ENCODE measurements at places on chromosomes 7 and 10. TPM values are rescaled to one million over a fixed set of nuclear protein-coding genes. Genes with fewer than 3 reads are reported as not detected.

GRCh38 chr7:135920478-135920877, 56.7 kb downstream of the MTPN start:
- DNase-seq = no peak
- peaks cover 2% of the 10 kb centered on the region for H3K36me3 ChIP-seq
- H3K27me3 ChIP-seq = no peaks in the 10 kb centered on the region
- no peak overlapping the region for H3K4me3 ChIP-seq
- no peak overlapping the region for H3K27ac ChIP-seq

DNA sequence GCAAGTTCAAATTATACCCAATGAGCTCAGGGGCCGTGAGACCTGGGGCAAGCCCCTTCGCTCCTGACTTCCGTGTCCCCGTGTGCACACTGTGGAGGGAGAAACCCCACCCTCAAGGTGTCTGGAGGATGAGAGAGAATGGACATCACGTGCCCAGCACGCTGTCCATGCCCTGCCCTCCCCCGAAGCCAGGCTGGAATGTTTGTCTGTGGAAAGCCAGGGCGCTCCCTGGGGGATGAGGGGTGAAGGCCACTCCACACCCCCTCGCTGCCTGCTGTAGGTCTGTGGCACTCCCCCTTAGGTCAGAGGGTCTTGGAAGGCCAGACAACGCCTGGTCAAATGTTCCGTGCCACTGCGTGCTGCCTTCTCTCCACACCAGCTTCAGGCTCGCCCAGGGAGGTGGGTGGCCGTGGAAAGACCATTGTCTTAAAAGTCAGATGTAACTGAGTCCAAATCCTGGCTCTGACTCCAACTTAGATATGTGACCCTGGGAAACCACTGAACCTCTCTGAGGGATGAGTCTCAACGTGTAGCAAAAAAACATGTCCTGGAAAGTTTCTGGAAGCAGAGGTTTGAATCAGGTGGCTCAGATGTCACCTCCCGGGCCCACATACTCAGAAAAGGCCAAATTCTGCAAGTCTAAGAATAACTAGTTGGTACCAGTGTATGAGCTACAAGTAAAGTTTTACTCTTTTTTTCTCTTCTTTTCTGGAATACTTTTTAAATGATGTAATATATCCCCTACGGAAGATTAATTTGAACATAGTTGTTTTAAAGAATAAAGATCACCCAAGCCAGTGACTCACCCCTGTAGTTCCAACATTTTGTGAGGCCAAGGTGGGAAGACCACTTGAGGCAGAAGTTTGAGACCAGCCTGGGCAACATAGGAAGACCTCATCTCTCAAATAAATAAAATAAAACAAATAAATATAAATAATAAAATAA, 24.9 kb downstream of the RCC1L start:
- no peak overlapping the region for H3K4me3 ChIP-seq
- H3K4me1 ChIP-seq = no peaks in the 10 kb centered on the region
- no peaks in the 10 kb centered on the region for H3K27me3 ChIP-seq
- H3K36me3 ChIP-seq = peaks cover 4% of the 10 kb centered on the region
- no peak for DNase-seq

DNAJC12 gene
- polyA plus RNA-seq = 1.6 TPM

RBP4 gene
- polyA plus RNA-seq = 14.7 TPM

All from lung (tissue), 17 donors.